ENCODE measurements at places on chromosomes 5 and 9.

- no peak for DNase-seq
Observed at GRCh38 chr5:141521244-141521781, 32.4 kb downstream of the PCDHGC5 start.

- no peak for DNase-seq
Observed at GRCh38 chr5:88700121-88700520, 182.9 kb downstream of the MEF2C start.

- DNase-seq: no peak
Observed at GRCh38 chr5:146027751-146028150, 77.6 kb downstream of the PLAC8L1 start.

- no peak for DNase-seq
Observed at GRCh38 chr9:89548071-89548638, 50.2 kb upstream of the SEMA4D start.

GRCh38 chr9:20601292-20601691 lies 21.0 kb downstream of the MLLT3 start:
- no peak for DNase-seq

- no peak for DNase-seq
Observed at GRCh38 chr9:1722404-1722803, 292.7 kb upstream of the SMARCA2 start.

- DNase-seq: no peak
Observed at GRCh38 chr5:137090151-137090550, 409.0 kb downstream of the SPOCK1 start.

- no peak for DNase-seq
Observed at GRCh38 chr5:141326088-141326854, 4.0 kb upstream of the PCDHGA1 start.

GRCh38 chr5:149073213-149073612 lies 10.4 kb upstream of the SH3TC2 start:
- no peak for DNase-seq

GRCh38 chr9:19631181-19631580 lies 157.7 kb downstream of the SLC24A2 start:
- DNase-seq: no peak

DNA sequence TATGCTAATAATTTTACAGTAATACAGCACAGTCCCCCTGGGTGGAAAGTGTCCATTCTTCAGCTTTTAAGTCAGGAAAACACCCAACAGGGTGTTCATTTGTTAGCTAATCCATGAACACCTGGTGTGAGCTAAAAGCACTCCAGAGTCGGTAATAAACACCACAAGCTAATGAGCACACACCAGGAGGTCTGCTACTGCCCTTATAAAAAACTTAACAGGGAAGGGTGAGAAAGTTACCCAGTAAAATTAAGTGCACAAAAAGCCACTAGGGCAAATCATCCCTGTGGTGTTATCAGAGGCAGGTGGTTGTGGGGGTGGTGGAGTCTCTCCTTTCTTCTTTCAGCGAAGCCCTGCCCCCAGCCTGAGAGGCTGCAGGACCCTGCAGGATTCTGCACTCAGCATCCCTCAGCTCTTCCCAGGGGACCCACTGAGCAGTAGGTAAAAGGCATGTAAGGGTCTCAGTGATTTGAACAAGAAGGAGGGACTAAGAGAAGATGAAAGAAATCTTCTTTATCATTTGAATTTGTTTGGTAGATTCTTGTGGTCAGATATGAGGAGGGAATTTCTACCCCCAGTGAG lies 14.4 kb downstream of the GDNF start:
- DNase-seq: no peak

DNA sequence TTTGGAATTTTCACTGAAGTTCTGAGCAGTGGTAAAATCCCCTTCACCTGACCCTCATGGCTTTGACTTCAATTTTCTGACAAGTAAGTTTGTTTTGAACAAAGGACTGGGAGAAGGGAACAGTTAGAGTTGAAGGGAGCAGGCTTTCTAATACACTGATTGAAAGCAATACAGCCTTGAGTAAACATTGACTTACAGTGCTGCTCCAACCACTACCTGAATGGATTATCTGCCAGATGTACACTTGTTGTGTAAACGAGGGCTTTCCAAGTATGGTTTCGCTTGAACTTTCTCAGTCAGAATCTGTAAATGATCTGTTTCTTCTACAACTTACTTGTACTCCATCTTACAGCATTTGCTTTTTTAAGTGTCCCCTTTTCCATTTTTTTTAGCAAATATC lies 1414.9 kb upstream of the NUDT12 start:
- no peak for DNase-seq

DNA sequence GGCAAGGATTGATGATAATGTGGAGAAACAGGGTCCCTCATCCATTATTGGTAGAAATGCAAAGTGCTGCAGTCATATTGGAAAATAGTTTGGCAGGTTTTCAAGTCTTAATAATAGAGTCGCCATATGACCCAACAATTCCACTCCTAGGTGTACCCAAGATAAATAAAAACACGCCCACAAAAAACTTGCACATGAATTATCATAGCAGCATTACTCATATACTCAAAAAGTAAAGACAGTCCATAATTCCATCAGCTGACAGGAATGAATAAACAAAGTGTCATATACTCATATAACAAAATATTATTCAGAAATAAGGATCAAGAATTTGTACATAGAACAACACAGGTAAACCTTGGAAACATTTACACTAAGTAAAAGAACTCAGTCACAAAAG lies 242.9 kb upstream of the FTMT start:
- no peak for DNase-seq

DNA sequence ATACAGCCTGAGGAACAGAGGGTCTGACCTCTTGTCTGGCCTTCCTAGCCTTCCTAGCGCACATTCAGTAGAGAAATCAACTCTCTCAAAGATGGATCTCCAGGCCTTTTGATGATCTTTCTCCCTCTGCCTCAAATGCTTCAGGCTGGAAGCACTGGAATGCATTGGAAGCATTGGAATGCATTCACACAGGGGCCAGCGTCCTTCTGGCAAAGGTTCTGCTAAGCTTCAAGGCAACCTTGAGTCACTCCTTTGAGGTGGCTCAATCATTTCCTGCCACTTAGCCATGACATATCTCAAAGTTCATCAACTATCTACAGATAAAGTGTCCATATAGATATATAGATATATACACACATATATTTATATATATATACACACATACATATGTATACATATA lies 42.9 kb downstream of the OR2K2 start:
- DNase-seq: no peak

GRCh38 chr5:154298065-154298464 lies 107.5 kb downstream of the GALNT10 start:
- no peak for DNase-seq

- no peak for DNase-seq
Observed at GRCh38 chr9:78858266-78858665, 561.3 kb downstream of the PSAT1 start.

- no peak for DNase-seq
Observed at GRCh38 chr5:39478863-39479262, 54.1 kb upstream of the DAB2 start.

DNA sequence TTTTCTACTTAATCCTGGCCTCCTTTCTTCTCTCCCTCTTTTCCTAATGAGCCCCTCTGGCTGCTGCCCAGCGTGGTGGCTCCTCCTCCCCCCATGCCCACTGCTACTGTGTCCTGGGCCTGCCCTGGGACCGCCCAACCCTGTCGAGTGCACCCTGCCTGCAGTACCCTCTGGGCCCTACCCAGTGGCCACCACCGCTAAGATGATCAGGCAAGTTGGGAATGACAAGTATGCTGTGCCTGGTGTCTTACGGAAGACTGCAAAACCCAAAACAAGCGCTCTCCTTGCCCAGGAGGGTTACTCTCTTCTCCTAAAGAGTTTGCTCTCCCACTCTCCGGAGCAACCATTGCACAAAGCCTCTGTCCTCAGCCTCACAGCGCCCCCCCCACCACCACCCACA lies 273.7 kb downstream of the SYK start:
- no peak for DNase-seq

DNA sequence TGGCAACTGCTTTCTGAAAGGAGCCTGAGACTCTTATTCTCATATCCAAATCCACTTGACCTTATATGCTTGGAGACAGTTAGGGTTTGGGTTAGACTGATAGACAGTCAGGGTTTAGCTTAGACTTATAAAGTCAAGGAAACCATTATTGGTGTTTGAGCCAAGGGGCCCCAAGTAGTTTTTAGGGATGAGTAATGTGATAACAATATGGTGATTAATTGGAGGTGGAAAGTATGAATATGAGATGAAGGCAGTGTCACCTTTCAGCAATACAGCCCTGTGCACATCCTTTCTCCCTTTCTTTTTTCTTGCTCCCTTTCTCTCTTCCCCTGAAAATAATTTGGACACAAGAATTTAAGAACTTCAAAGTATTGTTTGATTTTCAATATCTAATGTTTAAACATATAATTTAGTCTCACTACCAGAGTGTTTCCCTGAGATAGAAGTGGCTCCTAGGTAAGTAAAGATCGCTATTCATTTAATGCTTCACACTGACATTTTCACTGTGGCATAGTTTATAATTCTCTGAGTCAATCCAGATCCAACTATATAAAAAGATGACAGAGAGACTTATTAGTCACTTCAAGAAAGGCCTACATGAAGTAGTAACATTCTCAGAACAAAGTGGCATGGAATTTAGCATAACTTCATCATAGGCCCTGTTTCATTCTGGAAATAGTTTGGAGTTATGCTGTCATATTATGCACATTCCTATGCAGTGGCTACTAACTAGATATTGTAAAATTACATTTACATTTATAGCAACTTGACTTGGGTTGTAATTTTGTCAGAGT lies 200.8 kb downstream of the CHSY3 start:
- DNase-seq: no peak

- no peak for DNase-seq
Observed at GRCh38 chr9:137168904-137169856, 671 bp downstream of the LRRC26 start.

DNA sequence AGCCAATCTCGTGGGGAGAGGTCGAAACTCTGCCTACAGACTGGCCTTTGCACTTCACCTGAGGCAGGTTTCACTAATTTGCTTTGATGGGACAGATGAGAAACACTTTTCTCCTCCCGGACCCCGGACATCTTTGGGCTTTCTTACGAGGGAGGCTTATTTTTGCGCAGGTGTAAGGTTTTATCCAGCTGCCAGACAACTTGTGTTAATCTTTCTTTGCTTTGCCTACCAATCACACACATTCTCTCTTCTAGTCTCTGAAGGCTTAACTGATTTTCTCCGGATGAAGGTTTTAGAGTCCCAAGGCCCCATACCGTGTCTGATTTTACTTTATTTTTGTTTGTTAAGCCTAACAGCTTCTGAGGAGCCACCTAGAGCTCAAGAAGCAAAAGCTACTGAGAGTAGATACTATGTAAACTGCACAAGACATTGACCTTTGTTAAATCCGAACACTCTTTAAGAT lies 436 bp upstream of the EMB start:
- no peak for DNase-seq

GRCh38 chr9:122370869-122371755 lies at the start of gene PTGS1:
Gene PTGS1 (plus strand): TSS chr9:122371024. CDS start chr9:122371085, 61 bp downstream.
- DNase-seq: no peak

DNA sequence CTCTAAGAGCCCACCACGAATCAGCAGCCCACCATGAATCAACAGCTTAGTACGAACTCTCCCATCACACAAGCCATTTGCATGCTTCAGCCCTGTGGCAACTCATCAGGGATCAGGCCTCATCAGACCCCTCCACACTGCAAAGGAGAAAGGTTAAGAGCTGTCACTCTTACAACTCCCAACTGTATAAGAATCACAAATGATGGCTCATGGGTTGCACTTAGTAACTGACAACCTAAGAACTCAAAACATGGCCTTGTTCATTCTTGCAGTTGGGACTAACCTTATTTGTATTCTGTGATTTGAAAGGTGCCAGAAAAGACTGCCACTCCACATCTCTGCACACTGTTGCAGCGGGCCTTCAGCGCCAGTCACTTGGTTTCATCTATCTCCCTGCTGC lies 149.1 kb upstream of the ZNF366 start:
- DNase-seq: no peak

DNA sequence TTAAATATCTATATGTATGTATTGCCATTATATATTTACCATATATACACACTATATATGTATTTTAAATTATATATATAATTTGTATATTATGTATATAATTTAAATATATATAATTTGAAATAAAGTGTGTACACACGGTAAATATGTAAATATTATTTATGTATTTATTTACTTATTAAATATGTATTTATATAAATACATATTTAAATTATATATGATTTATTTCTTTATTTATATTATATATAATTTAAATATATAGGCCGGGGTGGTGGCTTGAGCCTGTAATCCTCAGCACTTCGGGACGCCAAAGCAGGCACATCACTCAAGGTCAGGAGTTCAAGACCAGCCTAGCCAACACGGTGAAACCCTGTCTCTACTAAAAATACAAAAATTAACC lies 31.3 kb upstream of the LHFPL2 start:
- no peak for DNase-seq

GRCh38 chr5:171342362-171343111 lies 33.5 kb downstream of the TLX3 start:
- no peak for DNase-seq

GRCh38 chr5:173025651-173026050 lies 30.5 kb upstream of the CREBRF start:
- DNase-seq: no peak

DNA sequence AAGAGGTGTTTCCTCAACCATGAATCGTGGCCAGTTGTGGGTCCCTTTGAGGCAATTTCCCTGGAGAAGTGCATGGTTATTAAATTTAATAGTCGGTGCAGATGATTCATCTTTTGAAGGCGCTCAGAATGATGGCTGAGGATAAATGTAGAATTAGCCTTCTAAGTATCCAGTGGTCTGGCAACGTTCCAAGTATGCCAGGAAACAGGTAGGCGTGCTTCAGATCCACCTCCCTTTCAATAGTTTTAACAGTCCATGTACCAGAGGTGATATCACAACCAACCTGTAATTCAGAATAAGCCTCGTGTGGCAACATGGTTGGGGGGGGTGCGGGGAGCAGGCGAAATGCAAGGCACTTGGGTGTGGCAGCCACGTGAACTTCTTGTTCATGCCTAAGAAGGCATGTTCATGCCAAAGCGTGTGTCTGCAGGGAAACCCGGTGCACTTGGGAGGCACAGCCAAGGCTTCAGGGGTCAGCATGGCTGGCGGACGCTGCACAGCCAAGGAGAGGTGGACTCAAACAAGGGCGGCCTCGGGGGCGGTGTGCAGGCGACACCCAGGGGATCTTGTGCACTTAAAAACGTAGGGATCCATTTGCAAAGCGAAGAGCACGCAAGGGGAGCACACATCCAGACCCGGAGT lies 5.2 kb upstream of the NKD2 start:
- DNase-seq: no peak

- no peak for DNase-seq
Observed at GRCh38 chr5:131364507-131365050, 100.7 kb downstream of the CDC42SE2 start.

DNA sequence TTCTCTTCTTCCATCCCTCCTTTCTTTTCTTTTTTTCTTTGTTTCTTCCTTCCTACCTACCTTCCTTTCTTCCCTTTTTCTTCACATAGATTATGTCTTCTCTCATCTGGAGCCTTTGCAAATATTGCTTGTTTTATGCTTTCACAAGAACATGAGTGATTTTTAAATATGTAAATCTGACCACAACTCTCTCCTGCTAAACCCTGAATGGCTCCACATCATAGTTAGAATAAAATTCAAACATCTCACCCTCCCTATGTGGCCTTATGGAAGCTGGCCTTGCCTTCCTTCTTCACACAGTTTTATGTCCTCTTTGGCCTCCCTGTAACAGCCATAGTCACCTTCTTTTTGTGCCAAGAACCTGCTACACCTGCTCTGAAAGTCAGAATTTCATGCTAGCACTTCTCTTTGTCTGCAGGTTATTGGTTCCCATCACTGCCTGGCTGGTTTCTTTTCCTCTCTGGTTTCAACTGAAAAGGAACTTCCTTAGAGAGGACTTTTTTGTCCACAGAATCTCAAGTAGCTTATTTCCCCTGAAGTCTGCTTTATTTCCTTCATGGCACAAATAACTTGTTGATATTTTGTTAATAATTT lies 114.3 kb upstream of the TNC start:
- DNase-seq: no peak
